ENCODE measurements at places on chromosomes 11 and 22.

- no peak for DNase-seq
Measured at GRCh38 chr22:48941033-48941902, 886.4 kb downstream of the BRD1 start.

GRCh38 chr22:47967831-47968230, 1205.4 kb downstream of the TBC1D22A start:
- no peak for DNase-seq

DNA sequence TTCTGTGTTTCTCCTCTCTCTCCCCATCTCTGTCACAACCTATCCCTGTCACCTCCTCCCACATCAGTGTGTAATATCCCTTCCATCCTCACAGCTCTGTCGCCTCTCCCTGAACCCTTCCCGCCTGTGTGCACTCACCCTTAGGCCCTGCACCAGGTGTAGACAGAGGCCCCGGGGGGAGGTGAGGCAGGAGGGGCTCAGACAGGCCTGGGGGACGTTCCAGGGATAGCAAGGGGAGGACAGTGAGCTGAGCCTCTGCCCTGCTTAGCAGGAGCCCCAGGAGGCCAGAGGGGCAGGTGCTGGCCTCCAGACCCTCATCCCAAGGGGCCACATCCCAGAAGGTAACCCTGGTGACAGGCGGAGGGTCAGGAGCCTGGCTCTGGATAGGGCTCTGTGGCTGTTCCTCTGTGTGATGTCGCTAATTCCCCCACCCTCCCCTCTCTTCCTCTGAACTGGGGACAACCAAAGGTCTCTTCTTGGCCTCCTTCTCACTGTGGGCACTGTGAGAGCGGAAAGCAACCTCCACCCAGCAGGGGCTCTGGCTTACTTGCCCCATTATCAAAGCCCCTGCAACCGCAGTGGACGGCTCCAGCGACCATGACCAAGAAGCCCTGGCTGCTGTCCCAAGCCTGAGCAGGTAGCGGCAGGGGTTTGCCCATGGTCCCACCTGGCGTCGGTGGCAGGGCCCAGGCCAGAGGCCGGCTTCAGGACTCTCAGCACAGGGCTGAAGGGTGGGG, 35.7 kb downstream of the KCNJ4 start:
- no peak for DNase-seq

DNA sequence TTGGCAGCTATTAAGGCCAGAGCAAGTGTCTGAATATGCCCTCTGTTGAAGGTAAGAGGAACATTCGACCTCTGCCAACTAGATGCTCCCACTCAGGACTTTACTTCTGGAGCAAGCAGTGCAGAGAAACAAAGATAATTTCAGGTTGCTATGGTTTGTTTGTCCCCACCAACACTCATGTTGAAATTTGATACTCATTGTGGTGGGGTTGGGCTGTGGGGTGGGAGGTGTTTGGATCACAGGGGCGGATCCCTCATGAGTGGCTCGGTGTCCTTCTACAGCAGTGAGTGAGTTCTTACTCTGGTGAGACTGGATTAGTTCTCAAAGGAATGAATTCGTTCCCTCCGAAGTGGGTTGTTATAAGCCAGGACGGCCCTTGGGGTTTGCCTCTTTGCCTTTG, 12.0 kb downstream of the OR8A1 start:
- DNase-seq = no peak

DNA sequence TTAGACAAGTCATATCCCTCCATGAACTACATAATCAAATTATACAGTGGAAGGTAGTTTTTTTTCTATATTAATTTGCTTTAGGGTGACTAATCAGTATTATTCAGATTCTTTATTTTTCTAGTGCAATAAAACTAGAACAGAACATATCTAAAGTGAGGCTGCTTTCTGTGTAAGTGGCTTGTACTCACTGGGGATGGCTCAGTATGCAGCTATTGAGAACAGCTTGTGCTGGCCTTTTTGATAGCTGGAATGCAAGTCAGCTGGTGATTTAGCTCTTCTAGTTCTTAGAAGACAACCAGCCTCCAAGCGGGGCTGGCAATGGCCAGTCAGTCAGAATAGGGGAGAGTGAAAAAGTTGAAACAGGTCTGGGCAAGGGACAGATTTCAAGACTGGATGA, 119.4 kb downstream of the BLID start:
- DNase-seq = no peak

DNA sequence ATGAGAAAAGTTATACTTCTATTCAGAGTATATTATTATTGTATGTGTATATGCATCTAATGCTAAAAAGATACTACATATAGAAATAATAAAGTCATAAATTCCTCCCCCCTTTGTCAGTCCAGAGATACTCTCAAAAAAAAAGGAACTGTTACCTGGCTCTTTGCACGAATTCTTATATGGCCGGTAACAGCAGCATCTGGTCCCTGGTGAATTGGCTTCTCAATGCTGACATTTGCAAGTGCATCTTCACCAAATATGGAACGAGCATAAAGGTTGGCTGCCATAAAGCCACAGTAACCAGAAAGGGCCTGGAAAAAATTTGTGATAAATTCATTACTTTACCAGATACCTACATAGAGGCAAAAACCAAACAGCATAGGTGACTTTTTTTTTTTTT, 41.2 kb downstream of the COPB1 start:
- no peak for DNase-seq

- DNase-seq = peak; percentile 90
Measured at GRCh38 chr22:21652010-21652546, 10.0 kb downstream of the SDF2L1 start.

- DNase-seq = no peak
Measured at GRCh38 chr11:79108851-79109250, 332.0 kb downstream of the TENM4 start.

- no peak for DNase-seq
Measured at GRCh38 chr11:2565447-2566222, 120.8 kb downstream of the KCNQ1 start.

GRCh38 chr11:66124564-66124963, 54.5 kb downstream of the PACS1 start:
- no peak for DNase-seq

GRCh38 chr22:40310081-40310767, 36.1 kb upstream of the ADSL start:
- no peak for DNase-seq

GRCh38 chr11:67252831-67253239, 13.4 kb upstream of the GRK2 start:
- DNase-seq = no peak

DNA sequence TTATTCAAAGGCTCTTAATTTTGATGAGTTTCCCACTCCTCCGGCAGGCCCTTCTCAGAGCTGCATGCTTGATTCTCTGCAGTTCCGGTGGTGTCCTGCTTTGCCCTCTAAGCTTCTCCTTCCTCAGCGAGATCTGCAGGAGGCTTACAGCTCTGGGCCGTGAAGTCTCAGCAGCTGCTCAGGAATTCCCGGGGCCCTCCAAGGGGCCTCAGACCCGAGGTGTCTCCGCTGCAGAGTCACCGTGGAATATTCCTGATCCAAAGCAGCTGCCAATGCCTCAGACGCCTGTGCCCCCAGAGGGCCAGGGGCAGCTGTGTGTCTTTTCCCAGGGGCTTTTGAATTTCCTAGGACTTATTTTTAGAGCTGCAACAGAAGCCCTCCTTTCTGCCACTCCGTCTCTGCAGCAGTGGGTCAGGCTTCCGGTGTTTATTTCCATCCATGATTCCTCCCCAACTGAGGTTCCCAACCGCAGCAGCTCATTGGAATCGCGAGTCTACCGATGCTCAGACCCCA, 37.2 kb downstream of the RPS6KA4 start:
- DNase-seq = no peak

DNA sequence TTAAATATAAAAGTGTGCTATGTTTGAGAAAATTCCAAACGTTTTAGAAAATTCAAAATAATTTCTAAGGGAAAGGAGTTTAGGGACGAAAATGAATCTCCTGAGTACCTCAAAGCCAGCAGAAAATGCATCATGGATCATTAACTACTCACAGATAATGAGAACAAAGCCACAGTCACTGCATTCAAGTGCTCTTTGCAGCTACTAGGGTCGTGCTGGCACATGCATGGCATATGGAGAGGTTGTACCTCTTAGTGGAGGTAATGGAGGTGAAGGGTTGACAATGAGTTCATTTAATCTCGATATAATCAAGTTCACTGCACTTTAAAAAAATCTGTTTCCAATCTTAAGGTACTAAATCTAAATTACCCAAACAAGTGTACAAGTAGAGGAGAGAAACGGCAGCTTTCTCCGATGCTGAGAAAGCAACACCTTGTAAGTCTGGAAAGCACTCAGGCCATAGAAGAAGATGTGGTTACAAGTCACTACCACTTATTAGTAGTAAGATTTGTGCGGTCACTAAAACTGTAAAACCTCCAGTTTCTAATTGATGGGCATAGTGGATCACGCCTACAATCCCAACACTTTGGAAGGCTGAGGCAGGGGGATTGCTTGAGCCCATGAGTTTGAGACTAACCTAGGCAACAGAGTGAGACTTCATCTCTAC, 261.1 kb upstream of the ANO3 start:
- no peak for DNase-seq

- DNase-seq = no peak
Measured at GRCh38 chr11:107547961-107548360, 17.6 kb downstream of the ALKBH8 start.

- DNase-seq = no peak
Measured at GRCh38 chr11:130909650-130910049, 6.6 kb downstream of the SNX19 start.

DNA sequence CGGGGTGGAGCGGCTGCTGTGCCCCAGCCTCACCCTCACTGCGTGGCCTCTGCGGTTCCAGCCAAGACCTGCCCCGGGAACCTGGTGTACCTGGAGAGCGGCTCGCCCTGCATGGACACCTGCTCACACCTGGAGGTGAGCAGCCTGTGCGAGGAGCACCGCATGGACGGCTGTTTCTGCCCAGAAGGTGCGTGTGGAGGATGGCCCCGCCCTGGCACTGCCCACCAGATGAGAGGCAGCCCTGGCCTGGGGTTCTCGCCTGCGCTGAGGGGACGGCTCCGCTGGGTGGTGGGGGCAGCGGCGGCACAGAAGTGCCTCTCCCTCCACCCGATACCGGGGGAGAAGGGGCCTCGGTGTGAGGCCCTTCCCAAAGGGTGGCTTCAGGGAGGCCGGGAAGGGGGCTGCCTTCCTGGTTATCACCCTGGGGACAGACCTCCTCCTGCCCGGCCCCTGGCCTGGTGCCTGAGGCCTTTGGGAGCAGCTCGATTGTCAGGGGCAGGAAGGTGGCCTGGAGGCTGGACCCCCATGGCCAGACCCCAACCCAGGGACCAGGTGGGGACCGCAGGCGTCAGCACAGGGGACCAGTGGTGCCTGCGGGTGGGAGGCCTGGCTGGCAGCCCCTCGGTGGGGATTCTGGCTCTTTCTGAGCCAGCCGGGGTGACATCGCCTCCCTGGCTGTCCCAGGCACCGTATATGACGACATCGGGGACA, 7.1 kb downstream of the MUC2 start:
- no peak for DNase-seq

GRCh38 chr11:18878211-18878610, 61.0 kb downstream of the MRGPRX1 start:
- DNase-seq = no peak

DNA sequence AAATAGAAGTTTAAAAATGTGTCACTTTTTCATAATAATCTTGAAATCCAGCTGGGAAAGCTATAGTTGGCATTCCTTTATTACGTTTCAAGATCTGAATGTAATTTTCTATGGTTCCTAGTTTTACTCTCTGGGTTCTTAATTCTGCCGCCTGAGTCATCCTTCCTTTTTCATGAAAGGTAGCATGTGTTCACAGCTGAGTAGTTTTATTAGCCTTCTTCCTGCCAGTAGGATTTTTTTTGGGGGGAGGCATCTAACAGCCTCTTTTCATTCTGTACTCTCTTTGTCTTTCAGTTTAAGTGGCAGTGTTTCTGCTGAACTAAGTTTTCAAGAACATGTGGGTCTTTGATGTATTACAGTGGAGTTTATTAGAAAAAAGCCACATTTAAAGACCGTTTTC, 36.5 kb downstream of the OR2AG2 start:
- DNase-seq = no peak

GRCh38 chr11:11347592-11347991, 5.5 kb downstream of the CSNK2A3 start:
- peak; percentile 76 for DNase-seq

GRCh38 chr11:125263268-125263790, 98.8 kb downstream of the PKNOX2 start:
- no peak for DNase-seq

GRCh38 chr11:13781153-13781552, 112.7 kb downstream of the FAR1 start:
- DNase-seq = no peak

DNA sequence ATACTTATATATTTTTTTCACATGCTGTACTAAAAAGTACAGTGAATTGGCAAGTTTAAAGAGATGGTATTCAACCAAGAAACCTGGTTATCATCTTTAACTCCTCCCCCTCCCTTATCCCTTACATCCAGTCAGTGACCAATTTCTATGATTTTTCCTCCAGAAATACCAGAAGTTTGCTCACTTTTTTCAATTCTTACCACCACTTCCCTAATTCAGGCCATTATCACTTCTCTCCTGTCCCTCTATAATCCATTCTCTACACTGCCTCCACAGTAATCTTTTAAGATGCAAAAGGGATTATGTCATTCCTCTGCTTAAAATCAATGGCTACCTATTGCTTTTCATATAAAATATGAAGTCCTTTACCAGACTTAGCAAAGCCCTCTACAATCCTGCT, 62.8 kb downstream of the CEP57 start:
- DNase-seq = no peak

- DNase-seq = no peak
Measured at GRCh38 chr11:3886985-3887384, 31.5 kb downstream of the STIM1 start.

DNA sequence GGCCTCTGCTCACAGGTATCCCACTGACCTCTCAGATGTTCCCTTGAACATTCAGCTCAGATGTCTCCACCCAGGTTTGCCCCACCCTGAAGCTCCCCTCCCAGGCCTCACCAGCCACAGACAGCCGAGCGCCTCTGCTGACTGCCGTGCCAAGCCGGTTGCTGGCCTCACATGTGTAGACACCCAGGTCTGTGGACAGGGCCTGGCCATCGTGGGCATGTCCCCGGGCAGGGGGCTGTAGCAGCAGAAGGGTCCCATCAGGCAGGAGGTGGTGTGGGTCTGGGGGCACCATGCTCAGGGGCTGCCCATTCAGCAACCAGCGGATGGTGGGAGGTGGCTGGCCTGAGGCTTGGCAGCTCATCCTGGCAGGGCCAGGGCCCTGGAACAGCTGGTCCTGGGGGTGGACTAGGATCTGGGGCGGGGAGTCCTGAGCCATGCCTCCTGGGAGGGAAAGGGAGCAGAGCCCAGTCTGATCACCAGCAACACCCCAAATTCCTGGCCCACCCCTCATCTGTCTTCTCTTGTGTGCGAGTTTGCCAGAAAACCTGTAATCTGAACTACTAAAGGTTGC, 759 bp downstream of the ROBO4 start:
- no peak for DNase-seq

DNA sequence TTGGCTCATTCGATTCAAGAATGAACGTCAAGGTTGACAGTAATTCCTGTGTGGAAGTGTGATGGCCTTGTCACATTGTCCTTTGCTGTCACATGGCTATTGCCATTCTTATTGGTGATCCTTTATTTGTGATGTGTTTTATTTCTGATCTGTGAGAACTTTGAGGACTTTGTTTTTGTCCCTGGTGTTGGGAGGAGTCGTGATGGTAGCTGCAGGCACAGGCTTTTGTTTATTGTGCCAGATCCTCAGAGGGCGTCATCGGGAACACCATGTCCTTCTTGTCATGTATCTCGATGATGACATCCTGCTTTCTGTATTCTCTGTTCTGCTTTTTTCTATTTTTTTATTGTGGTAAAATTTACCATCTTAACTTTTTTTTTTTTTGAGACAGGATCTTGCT, 5.6 kb downstream of the PICK1 start:
- no peak for DNase-seq

GRCh38 chr11:109604481-109605400, 182.8 kb downstream of the C11orf87 start:
- DNase-seq = peak; percentile 43

All from NCI-H446 (cell line).